Tibial artery (tissue), 4 donors: ENCODE measurements at places on chromosomes 6 and 20.

DNA sequence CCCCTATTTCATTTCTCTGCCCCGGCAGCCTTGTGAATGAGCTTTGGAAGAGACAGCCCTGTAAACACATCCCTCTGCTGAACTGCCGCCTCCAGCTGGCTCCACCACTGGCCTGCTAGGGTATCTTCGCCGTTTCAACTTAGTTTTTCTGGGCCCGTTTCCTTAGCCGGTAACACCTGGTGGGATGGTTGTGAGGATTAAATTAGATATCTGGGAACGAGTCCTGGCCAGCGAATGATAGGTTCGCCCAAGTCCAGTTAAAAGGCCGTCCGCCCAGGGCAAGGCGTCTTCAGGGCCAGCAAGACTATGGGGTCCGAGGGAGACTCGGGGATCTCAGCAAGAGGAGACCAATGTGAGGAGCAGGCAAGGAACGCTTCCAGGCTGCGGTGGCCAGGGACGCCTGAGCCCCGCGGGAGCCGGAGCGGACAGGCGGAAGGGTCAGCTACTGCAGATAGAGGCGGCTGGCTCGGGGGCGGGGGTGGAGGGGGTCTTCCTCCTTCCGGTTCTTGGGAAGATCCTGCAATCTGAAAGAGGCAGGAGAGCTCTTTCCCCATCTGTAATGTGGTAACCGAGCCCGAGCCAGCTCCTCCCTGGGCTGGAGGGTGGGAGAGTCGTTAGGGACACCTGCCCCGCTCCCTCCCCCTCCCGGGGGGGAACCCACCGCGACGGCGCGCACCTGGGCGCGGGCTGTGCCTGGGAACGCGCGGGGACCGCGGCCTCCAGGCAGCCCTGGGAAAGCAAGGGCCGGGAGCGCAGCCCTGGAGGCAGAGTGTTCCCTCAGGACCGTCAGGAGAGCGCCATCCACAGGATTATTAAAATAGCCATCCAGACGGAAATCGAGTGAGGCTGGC is 4.5 kb upstream of the PTCRA start:
- no peak for DNase-seq

DNA sequence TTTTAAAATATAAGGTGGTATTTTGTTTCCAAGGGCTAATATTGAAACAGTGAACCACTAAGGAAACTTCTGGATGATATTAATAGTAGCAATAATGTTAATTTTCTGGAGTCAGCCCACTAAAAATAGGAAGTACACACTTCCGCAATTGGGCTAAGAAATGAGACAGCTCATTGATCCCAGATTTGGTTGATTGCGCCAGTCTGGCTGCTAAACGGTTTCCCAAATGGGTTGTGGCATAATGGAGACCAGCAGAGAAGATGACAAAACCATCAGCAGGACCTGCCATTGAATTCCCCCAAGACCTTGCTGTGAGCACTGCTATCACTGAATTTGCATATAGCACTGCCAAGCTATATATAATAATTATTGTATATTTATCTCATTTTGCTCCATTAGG is 71.2 kb upstream of the SGK1 start:
- DNase-seq: no peak

- DNase-seq: no peak
Observed at GRCh38 chr6:30840084-30840934, 44.0 kb upstream of the DDR1 start.

DNA sequence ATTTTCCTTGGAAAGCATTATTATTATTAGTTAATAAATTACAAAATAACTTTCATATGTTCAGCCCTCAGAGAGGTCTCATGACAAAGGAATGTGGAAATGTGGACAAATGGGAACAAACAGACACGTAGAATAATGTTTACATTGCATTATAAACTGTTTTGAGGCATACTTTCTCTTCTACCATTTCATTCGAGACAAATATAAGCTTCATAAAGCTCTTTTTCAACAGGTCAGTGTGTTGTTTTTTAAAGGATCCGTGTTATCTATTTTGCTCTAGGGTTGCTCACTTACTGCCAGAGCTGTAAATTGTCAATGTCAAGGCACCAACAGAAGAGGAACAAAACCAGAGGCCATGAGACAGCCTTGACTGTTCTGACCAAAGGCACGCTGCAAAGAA is 256.8 kb downstream of the PHACTR1 start:
- DNase-seq: no peak

DNA sequence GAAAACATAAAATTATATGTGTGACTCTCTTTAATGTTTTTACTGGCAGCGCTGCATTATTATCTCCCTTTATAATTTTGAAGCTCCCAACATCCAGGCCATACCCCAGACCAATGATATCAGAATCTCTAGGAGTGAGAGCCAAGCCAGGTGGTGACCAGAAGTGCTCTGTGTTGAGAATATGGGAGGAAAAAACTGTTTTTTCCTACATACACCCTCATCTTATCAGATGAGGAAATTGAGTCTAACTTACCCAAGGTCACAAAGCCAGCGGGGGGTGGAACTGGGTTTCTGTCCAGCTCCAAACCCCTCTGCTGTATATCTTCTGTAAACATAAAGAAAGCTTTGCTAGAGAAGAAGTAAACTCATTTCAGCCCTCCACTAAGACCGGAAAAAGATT is 42.5 kb downstream of the LY86 start:
- DNase-seq: no peak

- no peak for DNase-seq
Observed at GRCh38 chr6:2688401-2689064, 62.2 kb downstream of the MYLK4 start.

- peak; percentile 52 for DNase-seq
Observed at GRCh38 chr20:25275813-25276532, 28.1 kb downstream of the PYGB start.

GRCh38 chr20:8562356-8562755 is 430.3 kb downstream of the PLCB1 start:
- no peak for DNase-seq

DNA sequence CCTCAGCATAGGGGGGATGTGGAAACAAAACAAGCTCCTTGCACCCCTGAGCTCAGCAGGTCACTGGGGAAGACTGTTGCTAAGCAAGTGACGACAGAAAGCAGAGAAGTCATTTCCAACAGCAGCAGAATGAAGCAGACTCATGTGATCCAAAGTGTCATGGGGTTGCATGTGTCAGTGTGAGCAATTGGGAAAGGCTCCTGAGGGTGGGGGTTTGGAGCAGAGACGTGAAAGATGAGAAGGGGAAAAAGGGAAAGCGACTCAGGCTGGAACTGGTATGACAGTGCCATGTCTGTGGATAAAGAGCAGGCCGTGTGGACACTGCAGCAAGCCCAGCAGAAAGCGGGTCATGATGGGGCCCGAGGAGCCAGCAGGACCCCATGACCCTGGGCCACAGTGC is 363.9 kb downstream of the PREX1 start:
- no peak for DNase-seq

GRCh38 chr20:62433658-62434497 is 6.5 kb upstream of the RBBP8NL start:
- no peak for DNase-seq

- DNase-seq: no peak
Observed at GRCh38 chr20:2174067-2174466, 72.4 kb downstream of the STK35 start.

DNA sequence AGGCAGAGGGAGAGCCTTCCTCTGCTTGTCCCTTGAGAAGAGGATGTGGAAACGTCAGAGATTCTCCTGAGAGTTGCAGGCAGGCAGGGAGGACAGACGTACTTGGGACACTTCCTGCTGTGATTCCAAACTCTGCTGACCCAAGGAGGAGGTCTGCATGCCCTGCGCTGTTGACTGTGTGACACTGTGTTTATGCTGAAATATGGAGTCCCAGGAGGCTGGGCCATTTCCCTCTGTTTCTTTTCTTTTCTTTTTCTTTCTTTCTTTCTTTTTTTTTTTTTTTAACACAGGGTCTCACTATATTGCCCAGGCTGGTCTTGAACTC is 63.5 kb upstream of the BHLHE23 start:
- DNase-seq: no peak

GRCh38 chr6:160082627-160083026 is 39.0 kb upstream of the SLC22A1 start:
- DNase-seq: no peak

DNA sequence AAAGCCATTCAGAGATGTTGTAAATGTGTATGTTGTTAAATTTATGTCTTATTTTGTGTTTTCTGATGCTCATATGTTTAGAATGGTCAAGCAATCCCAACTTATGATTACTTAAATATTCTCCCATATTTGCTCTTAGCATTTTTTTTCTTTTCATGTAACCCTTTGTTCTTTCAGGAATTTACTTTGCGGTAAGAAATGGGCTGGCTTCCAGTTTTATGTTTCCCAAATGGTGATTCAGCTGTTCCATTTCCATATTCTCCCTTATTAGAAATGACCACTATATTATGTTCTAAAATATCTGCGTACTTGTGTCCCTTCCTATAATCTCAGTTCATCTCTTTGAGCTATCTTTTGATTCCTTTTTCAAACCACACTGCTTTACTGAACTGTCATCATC is 113.7 kb downstream of the CDH26 start:
- DNase-seq: no peak

- DNase-seq: no peak
Observed at GRCh38 chr20:46573234-46573633, 22.8 kb upstream of the OCSTAMP start.

DNA sequence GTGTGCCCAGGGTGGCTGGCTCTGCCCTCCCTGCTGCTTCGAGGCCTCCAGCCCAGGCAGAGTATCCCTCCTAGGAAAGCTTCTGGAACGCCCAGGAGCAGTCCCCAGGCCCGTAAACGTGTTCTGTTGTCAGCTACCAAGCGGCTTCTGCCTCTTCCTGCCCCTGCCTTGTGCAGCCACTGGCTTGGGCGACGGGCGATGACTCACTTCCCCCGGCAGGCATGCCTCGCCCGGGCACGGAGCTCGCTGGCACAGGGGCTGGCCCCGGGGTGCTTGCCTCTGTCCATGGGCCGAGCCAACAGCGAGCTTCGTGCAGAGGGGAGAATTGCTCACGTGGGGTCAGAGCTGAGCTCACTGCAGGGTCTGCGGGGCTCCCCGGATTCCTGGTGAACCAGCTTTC is 86.7 kb upstream of the THBS2 start:
- DNase-seq: no peak

GRCh38 chr6:169957351-169957963 is 206.0 kb downstream of the ERMARD start:
- no peak for DNase-seq

DNA sequence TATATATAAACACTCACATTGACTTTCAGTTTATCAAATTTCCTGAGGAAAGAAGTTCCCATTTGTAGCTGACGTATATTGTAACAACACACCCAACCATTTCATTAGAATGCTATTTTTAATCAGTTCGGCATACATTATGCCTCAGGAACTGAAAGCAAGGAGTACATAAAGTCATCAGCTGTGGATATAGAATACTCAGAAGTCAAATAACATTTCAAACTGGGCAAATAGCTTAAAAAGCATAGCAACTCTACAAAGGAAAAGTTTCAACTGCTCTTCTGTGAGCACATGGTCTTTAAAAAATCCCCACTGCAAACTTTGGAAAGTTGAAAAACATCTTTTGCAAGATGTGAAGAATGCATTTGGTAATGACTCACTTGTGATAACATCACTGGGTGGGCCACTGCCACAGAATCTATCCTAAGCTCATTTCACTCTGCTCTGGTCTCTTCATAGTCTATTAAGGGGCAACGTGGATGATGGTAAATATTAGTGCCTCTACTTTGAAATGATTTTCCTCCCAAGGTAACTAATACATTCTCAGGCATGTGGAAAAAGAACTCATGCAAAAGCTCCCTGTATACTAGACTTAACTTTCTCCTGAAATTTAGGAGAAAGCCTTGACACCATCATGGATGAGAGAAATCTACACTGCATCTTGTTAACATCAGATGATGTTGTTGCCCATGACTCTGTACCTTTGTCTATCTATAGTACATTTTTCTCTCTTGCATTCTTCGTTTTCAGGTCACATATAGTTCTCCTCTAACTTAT is 49.2 kb downstream of the FYN start:
- DNase-seq: no peak

- DNase-seq: no peak
Observed at GRCh38 chr6:119346936-119347335, 2.6 kb downstream of the MAN1A1 start.

- no peak for DNase-seq
Observed at GRCh38 chr6:102549221-102549874, 1155.8 kb downstream of the GRIK2 start.

GRCh38 chr6:4179960-4180651 is 44.7 kb upstream of the ECI2 start:
- DNase-seq: no peak

DNA sequence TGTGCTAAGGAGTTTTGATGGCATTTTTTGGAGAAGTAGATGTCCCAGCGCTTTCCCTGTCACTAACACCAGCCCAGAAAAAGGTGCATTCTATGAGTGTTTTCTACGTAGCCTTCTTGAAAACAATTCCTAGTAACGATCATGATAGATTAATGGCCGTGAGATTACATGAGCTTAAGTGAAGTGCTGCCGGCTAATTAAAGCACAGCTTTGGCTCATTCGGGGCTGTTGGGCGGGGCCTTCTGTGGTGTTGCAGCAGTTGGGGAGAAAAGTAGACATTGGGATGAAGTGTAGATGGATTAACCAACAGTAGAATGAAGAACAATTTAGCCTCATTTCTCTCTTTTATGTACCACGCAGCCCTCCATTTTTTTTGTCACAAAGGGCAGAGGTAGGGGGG is 20.8 kb upstream of the TRAF3IP2 start:
- DNase-seq: peak; percentile 43

- no peak for DNase-seq
Observed at GRCh38 chr20:53773792-53774401, 180.3 kb upstream of the ZNF217 start.

GRCh38 chr6:30790724-30791383 is 46.5 kb upstream of the IER3 start:
- no peak for DNase-seq

GRCh38 chr20:57281900-57282299 is 15.5 kb upstream of the BMP7 start:
- DNase-seq: no peak

DNA sequence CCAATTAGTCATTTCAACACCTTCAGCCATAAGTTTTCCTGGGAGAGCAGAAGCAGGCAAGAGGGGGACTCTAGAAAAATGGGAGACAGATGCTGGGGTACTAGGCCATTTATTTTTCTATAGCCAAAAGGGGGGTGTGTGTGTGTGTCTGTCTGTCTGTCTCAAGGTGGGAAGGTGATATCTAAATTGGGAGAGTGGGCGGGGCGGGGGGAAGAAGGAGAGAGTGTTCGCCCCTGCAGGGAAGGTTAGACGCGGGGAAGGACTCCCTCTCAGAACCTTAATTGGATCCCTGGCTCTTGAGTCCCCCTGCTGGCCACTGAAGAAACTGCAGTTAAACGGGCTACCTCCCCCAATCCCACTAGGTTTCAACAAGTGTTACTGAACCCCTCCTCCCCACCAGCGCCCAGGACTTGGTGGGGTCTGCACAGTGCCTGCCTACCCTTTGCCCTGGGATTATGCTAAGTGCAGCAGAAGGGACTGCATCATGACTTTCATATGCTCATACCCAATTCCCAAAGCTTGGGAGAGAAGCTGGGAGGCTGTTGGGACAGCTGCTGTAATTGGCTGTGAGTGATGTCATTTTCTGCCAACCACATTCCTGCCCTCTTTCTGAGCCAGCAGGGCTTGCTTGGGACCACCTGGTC is 45.8 kb downstream of the FOXP4 start:
- peak; percentile 88 for DNase-seq
